ENCODE measurements at places on chromosomes 3 and 15. TPM values are rescaled to one million over a fixed set of nuclear protein-coding genes. Genes with fewer than 3 reads are reported as not detected.

COL7A1 gene
- polyA plus RNA-seq = not detected

OR5K3 gene
- polyA plus RNA-seq = not detected

ADGRG7 gene
- polyA plus RNA-seq = not detected

NTRK3 gene
- polyA plus RNA-seq = not detected

DNA sequence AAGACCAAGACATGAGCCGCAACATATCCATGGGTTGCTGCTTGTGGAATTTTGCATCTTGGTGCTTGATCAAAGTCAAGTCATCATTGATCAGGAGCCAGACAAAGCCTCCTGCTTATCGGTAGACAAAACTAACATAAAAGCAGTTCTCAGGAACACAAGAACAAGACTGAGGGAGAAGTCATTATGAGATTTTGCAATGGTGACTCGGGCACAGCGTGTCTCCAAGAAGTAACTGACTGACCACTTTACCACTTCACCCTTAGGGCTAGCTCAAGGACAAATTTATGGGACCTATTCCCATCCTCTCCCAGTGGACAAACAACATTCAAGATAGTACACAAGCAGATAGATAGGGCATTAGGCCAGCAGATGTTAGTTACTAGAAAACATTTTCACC is 68.1 kb upstream of the LIMD1 start:
- no peak for DNase-seq

DNA sequence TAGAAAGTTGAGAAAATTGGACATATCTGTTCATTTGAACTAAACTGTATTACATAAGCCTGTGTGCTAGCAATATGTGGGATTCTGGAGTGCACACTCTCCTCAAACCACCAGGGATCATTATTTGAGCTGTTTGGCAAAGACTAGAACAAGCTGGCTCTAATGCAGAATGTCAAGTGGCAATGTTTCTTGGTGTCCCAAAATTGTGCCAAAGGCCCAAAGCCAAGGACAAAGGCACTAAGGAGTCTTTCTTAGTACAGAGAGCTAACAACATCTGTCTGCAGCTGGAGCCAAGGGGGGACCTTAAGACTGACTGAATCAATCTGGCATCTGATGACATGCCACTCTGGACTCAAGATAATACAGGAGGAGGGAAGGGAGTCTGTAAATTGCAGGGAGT is 76.7 kb upstream of the STRIT1 start:
- no peak for DNase-seq

GRCh38 chr3:107664614-107665013 is 141.9 kb downstream of the BBX start:
- no peak for DNase-seq

DNA sequence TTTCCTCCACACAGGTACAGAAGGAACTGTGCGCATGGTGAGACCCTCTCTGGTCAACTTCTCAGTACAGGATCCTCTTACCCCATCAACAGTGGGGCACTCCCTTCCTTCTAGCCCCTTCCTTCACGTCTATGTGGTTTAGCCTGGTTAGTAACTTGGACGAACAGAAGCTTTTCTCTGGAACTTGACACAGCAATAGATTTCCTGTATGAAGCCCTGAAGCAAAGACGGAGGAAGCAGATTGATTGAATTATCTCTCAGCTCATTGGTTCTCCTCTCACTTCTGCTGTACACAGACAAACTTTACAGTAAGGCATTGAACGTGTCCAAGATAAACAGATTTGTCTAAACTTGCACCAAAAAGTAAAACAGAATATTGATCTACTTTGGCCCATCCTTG is at the start of gene CD200R1:
Gene CD200R1, minus strand, starts transcription at position 210 of the 400 bp plus-strand sequence. CDS start 246 bp downstream, outside the sequence.
- DNase-seq = peak; percentile 25

DNA sequence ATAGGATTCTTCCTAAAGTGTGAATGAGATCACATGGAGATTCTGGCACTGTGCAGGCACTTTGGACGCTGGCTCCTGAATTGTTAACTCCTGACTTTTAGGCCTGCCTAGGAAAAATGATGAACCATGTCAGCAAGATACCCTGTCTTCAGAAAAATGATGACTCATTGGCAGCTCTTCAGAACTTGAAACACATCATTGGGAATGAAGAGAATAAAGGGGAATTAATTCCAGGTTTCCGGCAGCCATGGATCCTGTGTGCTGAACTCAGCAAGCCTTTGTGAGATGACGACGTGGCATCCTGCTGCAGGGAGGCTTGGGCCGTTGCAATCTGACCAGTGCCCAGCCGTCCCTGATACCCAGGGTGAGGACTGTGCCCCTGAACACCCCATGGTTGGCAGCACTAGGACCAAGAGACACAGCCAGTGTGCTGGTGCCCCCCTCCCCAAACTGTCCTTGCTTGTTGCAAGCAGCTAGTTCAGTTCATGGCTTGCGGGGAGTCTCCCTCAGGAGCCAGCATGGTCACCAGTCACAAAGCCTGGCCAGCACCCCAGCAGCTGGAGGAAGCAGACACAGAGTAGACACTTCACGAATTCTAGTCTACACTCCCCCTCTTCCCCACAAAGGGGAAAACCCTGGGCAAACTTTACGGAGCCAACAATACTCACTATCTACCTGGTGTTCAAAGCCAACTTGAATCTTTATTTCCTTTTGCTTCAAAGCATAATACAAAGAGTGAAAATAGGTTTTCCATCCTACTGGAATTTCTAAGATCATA is 7.8 kb upstream of the LIPC start:
- DNase-seq = no peak

DNA sequence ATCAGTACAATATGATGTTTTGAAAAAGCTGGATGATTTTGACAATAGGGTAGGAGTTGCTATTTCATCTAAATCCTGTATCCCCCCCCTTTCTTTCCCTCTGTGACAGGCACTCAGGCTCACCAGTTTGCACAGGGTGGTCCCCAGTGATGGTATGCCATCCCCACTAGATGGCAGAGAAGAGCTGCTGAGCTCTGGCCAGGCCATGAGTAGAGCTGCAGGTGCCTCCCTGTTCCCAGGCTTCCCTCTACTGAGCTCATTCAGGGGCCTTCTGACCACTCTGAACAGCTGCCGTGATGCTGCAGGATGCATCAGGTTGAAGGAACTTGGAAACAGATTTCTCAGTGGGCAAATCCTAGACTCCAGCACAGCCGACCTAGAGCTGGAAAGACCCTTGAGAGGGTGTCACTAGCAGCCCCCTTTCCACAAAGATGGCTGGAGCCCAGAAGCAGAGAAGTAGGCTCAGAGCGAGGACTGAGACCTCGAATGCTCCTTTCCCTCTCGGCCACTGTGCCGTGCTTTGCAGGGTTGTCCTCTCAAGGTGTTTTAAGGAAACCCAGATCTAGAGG is 45.1 kb downstream of the EFCAB12 start:
- DNase-seq = peak; percentile 30

DNA sequence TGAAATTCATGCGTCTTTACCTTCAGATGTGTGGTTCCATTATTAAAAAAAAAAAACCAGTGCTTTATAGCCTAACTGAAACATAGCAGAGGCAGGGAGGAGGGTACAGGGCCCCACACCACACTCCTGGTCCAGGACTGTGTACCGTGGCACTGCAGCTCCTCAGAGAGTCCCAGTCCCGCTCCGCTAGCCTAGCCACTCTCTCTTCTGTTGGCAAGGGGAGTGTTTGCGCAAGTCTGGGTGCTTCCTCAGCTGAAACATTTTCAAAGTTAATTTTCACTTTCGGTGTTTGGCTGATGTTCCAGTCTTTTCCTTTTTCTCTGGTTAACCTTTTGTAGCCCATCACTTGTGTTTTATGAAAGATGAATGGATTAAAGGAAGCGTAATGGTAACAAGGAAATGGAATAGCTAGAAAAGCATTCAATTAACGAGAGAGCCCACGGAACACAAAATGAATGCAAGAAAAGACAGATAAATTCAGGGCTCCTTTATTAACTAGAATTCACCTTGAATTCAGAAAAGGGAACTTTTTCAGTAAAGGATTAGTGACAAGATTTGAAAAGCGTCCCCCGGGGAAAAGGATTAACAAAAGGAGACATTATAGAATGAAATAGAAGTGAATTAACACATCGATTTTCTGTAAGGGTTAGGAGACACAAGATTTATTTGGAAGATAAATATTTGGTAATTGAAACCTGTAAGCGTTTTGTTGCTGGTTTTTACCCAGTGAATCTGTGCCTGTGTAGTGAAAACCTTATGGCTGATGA is 177.0 kb downstream of the CACNA2D3 start:
- DNase-seq = no peak

Data from naive B cell (primary cell).